ENCODE measurements at places on chromosomes 7 and 10.

GRCh38 chr10:1274111-1274661 is 218.0 kb downstream of the WDR37 start:
- no peak for DNase-seq

GRCh38 chr10:63977329-63977923 is 456.2 kb downstream of the REEP3 start:
- peak; percentile 69 for DNase-seq

DNA sequence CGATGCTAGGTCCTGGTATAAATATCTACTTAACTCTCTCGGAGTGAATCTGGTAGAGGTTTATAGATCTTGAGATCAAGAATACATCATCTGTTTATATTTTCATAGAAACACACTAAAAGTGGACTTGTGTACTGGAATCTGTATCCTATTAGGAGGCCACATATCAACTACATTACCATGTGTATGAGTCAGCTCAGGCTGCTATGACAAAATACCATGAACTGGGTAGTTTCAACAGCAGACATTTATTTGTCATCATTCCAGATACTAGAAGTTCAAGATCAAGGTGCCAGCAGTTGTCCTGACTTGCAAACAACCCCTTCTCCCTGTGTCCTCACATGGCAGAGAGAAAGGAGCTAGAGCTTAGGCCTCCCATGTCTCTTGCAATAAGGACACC is 113.9 kb upstream of the PFKP start:
- DNase-seq, result no peak

GRCh38 chr7:3710122-3710521 is 409.1 kb downstream of the SDK1 start:
- no peak for DNase-seq

GRCh38 chr7:99734987-99735386 is at the start of gene CYP3A7:
Gene CYP3A7 (minus strand): TSS chr7:99735196. CDS start chr7:99735093, 103 bp downstream.
- DNase-seq, result no peak

GRCh38 chr10:82071231-82071630 is 196.2 kb downstream of the NRG3 start:
- DNase-seq, result no peak

DNA sequence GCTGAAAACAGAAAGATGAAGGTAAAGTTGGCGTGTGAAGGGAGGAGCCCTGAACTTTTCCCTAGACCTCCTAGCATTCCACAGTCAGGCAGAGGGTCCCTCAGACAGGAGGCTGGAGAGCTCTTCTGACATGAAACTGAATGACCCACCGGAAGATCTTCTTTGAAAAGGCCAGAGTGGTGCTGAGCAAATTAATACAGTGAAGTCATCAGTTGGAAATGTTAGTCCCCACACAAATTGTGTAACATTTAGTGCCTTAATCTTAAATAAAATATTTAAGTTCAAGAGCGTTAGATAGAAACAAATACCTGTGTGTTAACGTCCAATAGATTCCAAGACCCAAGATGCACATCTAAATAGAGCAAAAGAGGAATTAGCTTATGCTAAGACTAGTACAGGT is 49.0 kb upstream of the WNT16 start:
- no peak for DNase-seq

- DNase-seq, result no peak
Measured at GRCh38 chr10:5068274-5068984, 25.8 kb upstream of the AKR1C3 start.

GRCh38 chr7:135493362-135493761 is 16.5 kb downstream of the CNOT4 start:
- DNase-seq, result no peak

GRCh38 chr7:113217314-113217713 is 99.0 kb upstream of the SMIM30 start:
- DNase-seq, result no peak

GRCh38 chr10:129808092-129808983 is 155.7 kb downstream of the EBF3 start:
- DNase-seq, result no peak

- DNase-seq, result no peak
Measured at GRCh38 chr7:51817694-51818225, 501.2 kb upstream of the COBL start.

DNA sequence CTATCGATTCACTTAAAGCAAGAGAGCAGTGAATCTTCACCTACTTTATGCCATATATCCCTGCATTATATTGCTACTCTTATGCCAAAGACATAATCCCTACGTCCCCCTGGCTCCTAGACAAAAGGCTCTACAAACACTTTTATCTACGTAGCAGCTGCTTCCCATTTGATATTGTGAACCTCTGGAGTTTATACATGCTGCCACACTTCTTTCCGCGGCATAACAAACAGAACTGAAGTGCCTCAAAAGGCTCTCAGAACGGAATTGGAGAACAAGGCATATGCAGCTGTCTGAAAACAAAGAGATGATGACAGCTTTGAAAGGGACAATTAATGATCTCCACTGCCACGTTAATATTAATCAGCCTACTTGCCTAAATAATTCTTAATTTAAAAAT is 985.6 kb upstream of the LRRN3 start:
- no peak for DNase-seq

- no peak for DNase-seq
Measured at GRCh38 chr10:104774234-104774633, 133.1 kb downstream of the SORCS3 start.

DNA sequence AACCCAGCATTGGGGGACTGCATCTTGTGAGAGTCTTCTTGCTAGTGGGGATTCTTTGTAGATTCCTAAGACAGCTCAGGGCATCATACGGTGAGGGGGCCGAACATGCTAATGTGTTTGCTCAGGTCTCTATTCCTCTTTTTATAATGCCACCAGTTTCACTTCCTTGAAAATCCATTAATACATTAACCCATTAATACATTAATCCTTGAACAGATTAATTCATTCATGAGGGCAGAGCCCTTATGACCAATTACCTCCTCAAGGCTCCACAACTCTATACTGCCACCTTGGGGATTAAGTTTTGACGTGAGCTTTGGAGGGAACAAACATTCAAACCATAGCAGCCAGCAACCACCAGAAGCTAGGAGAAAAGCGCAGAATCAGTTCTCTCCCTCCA is 67.2 kb upstream of the POT1 start:
- DNase-seq, result no peak

- peak; percentile 52 for DNase-seq
Measured at GRCh38 chr7:5594616-5595544, 171.2 kb upstream of the TNRC18 start.

DNA sequence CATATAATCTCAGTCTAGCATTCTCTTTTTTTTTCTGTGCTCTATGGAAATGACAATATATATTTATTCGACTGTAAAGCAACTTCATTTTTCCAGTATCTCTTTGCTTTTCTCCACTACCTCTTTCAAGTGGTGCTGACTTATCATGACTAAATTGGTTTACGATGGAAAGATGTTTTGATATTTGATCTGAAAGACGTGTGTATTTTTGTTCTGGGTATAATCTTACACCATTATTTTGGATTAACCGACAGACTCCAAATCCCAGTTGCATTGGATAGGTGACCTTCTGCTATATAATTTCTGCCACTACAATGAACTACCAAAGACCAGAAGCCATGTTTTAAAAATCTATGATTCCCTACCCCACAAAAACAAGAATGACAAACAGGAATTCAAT is 380.5 kb upstream of the NFE2L3 start:
- DNase-seq, result no peak

DNA sequence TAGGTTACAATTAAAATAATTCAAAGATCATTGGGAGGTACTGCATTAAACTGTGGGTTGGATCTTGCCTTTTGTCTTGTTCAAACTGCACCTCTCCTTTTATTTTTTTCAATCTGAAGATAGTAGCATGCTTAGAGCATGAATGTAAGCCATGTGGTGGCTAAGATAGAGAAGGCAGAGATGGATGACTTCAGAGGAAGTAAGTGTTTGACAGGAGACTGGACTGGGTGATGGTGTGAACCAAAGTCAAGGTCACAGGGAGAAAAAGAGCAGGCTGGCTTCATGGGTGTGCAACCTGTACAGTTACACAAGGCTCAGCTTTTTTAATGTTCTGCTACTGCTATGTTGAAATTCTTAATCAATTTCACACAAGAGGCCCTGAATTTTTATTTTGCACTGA is 85.6 kb downstream of the ZEB1 start:
- DNase-seq, result no peak

GRCh38 chr7:101167645-101168411 is 2.5 kb upstream of the VGF start:
- no peak for DNase-seq

DNA sequence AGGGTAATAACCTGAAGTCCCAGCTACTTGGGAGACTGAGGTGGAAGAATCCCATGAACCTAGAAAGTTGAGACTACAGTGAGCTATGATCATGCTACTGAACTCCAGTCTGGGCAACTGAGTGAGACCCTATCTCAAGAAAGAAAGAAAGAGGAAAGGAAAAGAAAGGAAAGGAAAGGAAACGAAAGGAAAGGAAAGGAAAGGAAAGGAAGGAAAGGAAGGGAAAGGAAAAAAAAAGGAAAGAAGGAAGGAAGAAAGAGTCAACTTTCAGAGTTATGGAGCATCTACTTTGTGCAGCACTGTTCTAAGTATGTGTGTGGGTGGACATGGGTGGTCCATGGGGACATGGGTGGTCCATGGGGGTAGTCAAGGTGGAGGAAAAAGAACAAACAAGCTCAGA is 24.1 kb upstream of the R3HCC1L start:
- DNase-seq, result no peak
